MG63 (cell line): ENCODE measurements at places on chromosomes 11 and 22. TPM values are rescaled to one million over a fixed set of nuclear protein-coding genes. Genes with fewer than 3 reads are reported as not detected.

AKIP1 gene
- 64.6 and 129 TPM in 2 replicates for total RNA-seq

ANO9 gene
- not detected in 2 replicates for total RNA-seq

DDIAS gene
- 9.2 and 10.3 TPM in 2 replicates for total RNA-seq

HTATIP2 gene
- total RNA-seq: 0.36 and 2.6 TPM in 2 replicates

SCGB1A1 gene
- not detected in 2 replicates for total RNA-seq

GRCh38 chr22:37167981-37168647 lies 18.4 kb upstream of the IL2RB start:
- DNase-seq: no peak

GRCh38 chr11:9396310-9396709 lies 11.9 kb downstream of the IPO7 start:
- DNase-seq: no peak

- peak; percentile 0 for DNase-seq
These were observed 12.5 kb downstream of the MUC5B start for GRCh38 chr11:1235306-1235900.

- DNase-seq: peak; percentile 26
These were observed 14.3 kb upstream of the FGF19 start for GRCh38 chr11:69718147-69718546.

- DNase-seq: no peak
These were observed 9.2 kb upstream of the NARS2 start for GRCh38 chr11:78583889-78584288.
